Natural killer cell (primary cell): ENCODE measurements at places on chromosomes 2 and 18.
A peak's percentile ranks its signal among the peaks of the same experiment; 100 is the strongest.

DNA sequence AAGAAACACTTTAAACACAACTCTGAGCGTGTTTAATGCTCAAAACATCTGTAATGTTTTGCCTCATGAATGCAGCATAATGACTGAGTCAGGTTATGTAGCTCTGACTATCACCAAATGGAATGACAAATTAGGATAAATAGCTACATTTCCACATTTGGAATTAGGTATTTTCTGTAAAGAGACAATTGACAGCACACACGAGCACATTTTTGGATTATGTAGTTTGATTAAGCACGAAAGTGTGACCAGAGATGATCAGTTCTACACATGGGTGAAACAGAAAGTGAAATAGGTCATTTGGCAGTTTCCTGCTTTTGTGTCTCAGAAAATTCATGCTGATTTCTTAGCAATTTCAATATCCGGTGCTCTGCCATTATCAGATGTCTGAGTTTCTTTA lies 29.0 kb downstream of the LPIN1 start:
- H3K36me3 ChIP-seq: peaks cover 45% of the 10 kb centered on the region
- no peaks in the 10 kb centered on the region for H3K27me3 ChIP-seq
- H3K27ac ChIP-seq: peak overlapping the region; percentile 76
- no peak overlapping the region for H3K4me3 ChIP-seq
- peak; percentile 73 for DNase-seq
- H3K4me1 ChIP-seq: peaks cover 34% of the 10 kb centered on the region

DNA sequence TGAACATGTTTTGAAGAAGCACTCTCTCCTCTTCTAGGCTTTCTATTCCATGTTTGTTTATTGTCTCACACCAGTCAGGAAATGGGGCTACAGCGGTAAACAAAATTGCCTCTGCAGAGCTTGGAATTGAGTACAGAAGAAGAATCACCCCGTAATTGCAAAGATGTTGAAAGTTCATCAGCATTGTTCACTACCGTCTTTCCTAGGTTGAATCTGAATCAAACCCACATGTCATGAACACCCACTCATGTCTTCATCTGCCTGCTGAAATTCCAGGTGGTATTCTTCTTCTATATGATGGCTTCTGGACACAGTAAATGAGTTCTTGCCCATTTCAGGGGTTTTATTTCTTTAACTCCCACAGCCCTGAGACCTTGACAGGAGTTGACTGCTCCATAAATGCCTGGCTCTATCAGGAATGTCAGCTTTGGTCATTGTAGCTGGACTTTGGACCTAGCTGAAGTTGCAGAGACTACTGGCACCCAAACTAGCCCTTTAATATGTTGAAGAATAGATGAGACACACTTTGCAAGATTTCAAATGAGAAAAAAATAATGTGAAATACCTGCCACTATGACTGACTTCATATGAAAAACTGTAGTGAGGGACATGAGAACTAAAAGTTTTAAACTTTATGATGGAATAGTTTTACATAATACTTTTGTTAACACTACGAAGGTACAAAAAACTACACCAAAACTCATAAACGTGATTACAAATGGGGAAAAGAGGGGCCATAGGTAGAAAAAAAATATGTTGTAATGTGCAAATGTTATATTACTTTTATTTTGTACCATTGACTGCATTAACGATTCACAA lies 1235.3 kb upstream of the ZEB2 start:
- no peak for DNase-seq
- H3K27me3 ChIP-seq: no peaks in the 10 kb centered on the region
- no peaks in the 10 kb centered on the region for H3K36me3 ChIP-seq

- H3K4me3 ChIP-seq: no peak overlapping the region
- DNase-seq: no peak
- H3K4me1 ChIP-seq: peaks cover 4% of the 10 kb centered on the region
- no peak overlapping the region for H3K27ac ChIP-seq
- H3K36me3 ChIP-seq: no peaks in the 10 kb centered on the region
Observed at GRCh38 chr2:241771286-241772062, 5.1 kb upstream of the GAL3ST2 start.

DNA sequence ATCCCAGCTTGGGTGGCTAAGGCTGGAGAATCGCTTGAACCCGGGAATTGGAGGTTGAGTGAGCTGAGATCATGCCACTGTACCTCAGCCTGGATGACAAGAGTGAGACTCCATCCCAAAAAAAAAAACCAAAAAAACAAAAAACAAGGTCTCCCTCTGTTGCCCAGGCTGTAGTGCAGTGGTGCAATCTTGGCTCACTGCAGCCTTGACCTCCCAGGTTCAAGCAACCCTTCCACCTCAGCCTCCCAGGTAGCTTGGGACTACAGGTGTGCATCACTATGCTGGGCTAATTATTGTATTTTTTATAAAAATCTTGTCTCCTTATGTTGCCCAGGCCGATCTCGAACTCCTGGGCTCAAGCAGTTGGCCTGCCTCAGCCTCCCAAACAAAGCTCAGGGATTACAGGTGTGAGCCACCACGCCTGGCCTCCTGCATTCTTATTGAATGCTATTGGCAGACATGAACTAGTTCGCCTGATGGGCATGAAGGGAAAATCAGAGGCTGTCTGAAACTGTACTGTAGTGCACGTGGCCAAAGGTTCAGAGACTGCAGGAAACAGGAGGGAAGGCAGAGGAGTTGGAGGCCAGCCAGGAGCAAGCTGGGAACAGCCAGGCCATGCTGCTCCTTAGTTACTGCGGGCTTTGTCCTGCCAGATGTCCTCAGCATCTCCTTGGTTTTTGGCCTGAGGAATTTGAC lies 16.0 kb upstream of the ASXL2 start:
- H3K4me3 ChIP-seq: no peak overlapping the region
- no peak for DNase-seq
- H3K36me3 ChIP-seq: no peaks in the 10 kb centered on the region
- H3K4me1 ChIP-seq: no peaks in the 10 kb centered on the region
- H3K27ac ChIP-seq: no peak overlapping the region

- no peaks in the 10 kb centered on the region for H3K4me1 ChIP-seq
- no peaks in the 10 kb centered on the region for H3K27me3 ChIP-seq
- DNase-seq: no peak
- no peak overlapping the region for H3K4me3 ChIP-seq
- H3K36me3 ChIP-seq: no peaks in the 10 kb centered on the region
Observed at GRCh38 chr2:98372121-98372520, 25.9 kb downstream of the CNGA3 start.

DNA sequence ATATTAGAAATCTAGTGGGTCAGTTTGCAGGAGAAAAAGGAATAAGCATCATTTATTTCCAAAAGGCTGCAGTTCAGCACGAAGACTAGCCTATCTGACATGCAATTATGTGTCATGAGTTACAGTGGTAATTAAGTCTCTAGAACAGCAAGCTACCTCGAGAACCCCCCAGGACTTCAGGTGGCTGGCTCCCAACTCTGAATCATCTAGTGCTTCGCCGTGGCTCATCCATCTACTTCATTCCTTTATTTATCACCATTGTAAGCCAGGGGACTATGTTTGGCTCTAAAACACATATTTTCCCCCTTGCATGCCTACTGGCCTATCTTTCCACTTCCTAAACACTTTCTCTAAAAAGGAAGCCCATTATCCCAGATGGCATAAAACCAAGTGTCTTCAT lies 121.6 kb downstream of the TXNL1 start:
- DNase-seq: no peak
- H3K36me3 ChIP-seq: no peaks in the 10 kb centered on the region

GRCh38 chr18:44811572-44812125 lies 131.0 kb downstream of the SETBP1 start:
- H3K27ac ChIP-seq: no peak overlapping the region
- no peaks in the 10 kb centered on the region for H3K4me1 ChIP-seq
- no peaks in the 10 kb centered on the region for H3K27me3 ChIP-seq
- H3K36me3 ChIP-seq: no peaks in the 10 kb centered on the region

GRCh38 chr2:18297534-18298058 lies 262.9 kb downstream of the RDH14 start:
- H3K4me3 ChIP-seq: no peak overlapping the region
- DNase-seq: no peak
- no peaks in the 10 kb centered on the region for H3K4me1 ChIP-seq
- no peaks in the 10 kb centered on the region for H3K27me3 ChIP-seq
- no peaks in the 10 kb centered on the region for H3K36me3 ChIP-seq

DNA sequence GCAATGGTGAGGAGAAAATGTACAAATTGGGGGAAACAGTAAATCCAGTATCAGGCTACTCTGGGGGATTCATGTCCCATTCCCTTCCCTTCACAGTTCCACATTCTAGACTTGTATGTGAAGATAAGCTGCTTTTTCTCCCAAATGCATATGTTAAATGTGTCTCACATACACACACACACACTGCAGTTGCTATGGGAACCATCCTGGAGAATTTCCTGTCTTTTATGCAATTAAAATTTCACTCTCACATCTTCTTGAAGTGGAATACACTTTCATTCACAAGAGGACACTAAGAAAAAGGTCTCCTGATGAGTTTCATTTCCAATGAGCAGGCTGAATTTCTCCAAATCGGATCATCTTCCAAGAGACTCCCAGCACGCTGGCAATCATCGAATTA lies 366.0 kb downstream of the LRATD1 start:
- H3K27ac ChIP-seq: no peak overlapping the region
- no peaks in the 10 kb centered on the region for H3K4me1 ChIP-seq
- no peak overlapping the region for H3K4me3 ChIP-seq
- no peaks in the 10 kb centered on the region for H3K27me3 ChIP-seq
- no peaks in the 10 kb centered on the region for H3K36me3 ChIP-seq

- peaks cover 2% of the 10 kb centered on the region for H3K27me3 ChIP-seq
- H3K27ac ChIP-seq: no peak overlapping the region
- H3K4me3 ChIP-seq: no peak overlapping the region
- H3K4me1 ChIP-seq: no peaks in the 10 kb centered on the region
- no peaks in the 10 kb centered on the region for H3K36me3 ChIP-seq
Observed at GRCh38 chr18:50775207-50775606, 44.6 kb downstream of the MRO start.

GRCh38 chr18:6652098-6652497 lies 77.4 kb upstream of the ARHGAP28 start:
- H3K36me3 ChIP-seq: no peaks in the 10 kb centered on the region
- H3K4me1 ChIP-seq: no peaks in the 10 kb centered on the region
- no peaks in the 10 kb centered on the region for H3K27me3 ChIP-seq
- H3K4me3 ChIP-seq: no peak overlapping the region

- H3K4me3 ChIP-seq: no peak overlapping the region
- H3K36me3 ChIP-seq: no peaks in the 10 kb centered on the region
- peaks cover 11% of the 10 kb centered on the region for H3K4me1 ChIP-seq
- no peak overlapping the region for H3K27ac ChIP-seq
- no peaks in the 10 kb centered on the region for H3K27me3 ChIP-seq
- no peak for DNase-seq
Observed at GRCh38 chr2:47178341-47178740, 23.2 kb upstream of the STPG4 start.

GRCh38 chr2:233663911-233664310 lies 7.8 kb upstream of the UGT1A9 start:
- no peak overlapping the region for H3K4me3 ChIP-seq
- H3K27ac ChIP-seq: no peak overlapping the region
- H3K36me3 ChIP-seq: no peaks in the 10 kb centered on the region
- DNase-seq: no peak
- no peaks in the 10 kb centered on the region for H3K4me1 ChIP-seq

- H3K27me3 ChIP-seq: no peaks in the 10 kb centered on the region
- no peak for DNase-seq
- H3K4me1 ChIP-seq: no peaks in the 10 kb centered on the region
- no peak overlapping the region for H3K27ac ChIP-seq
Observed at GRCh38 chr2:195472501-195473234, 184.4 kb upstream of the SLC39A10 start.

DNA sequence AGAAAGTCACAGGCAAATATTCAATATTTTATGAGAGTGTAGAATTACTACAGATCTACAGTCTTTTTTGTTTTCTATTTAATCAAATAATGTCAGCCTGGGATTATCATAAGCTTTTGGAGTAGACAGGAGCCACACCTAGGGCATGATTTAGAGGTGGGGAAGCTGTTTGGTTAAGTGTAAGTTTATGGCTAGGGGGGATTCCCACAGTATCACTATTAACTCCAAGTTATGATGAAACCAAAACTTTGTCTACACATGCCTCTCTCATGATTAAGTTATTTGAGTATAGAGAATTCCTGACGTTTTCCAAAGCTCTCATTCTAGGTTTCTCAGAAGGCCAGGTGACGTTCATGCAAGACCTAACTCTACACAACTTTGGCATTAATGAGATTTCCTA lies 2.1 kb downstream of the SERPINB10 start:
- no peak overlapping the region for H3K4me3 ChIP-seq
- no peak overlapping the region for H3K27ac ChIP-seq
- peaks cover 2% of the 10 kb centered on the region for H3K27me3 ChIP-seq
- no peaks in the 10 kb centered on the region for H3K36me3 ChIP-seq

GRCh38 chr2:133817680-133818566 lies 249.7 kb upstream of the NCKAP5 start:
- DNase-seq: no peak
- no peak overlapping the region for H3K27ac ChIP-seq
- H3K36me3 ChIP-seq: no peaks in the 10 kb centered on the region
- H3K4me1 ChIP-seq: no peaks in the 10 kb centered on the region

DNA sequence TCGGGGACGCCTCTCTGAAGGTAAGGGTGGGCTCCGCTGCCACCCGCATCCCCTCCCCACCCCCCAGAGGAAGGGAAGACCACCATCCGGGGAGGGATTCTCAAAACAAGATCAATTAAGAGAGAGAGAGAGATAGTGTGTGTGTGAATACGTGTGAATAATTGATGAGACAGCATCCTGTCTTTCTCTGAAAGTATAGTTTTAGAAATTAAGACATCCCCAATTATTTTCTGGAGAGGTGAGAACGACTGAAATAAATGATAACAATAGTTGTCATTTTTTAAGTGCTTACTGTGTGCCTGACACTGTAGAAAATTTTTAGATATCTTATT lies 751 bp downstream of the IL18R1 start:
- H3K4me3 ChIP-seq: peak overlapping the region; percentile 98
- H3K4me1 ChIP-seq: peaks cover 32% of the 10 kb centered on the region
- no peaks in the 10 kb centered on the region for H3K36me3 ChIP-seq
- no peak for DNase-seq
- H3K27ac ChIP-seq: peak overlapping the region; percentile 94

DNA sequence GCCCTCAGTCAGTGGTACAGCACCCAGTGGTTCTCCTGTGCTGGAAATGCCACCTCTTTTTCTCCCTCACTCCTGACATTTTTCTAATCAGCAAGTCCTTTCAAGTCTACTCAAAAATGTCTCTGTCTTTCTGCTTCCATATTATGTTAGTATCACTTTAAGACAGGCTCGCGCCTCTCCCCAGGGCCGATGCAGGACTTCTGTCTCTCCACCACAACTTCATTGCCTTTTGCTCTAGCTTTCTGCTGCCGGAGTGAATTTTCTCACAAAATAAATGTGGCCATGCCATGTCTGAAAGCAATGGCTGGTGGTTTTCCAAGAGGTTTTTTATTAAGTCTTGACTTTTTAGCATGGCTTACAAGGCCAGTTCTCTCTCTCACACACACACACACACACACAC lies 73.6 kb downstream of the AOX1 start:
- no peaks in the 10 kb centered on the region for H3K4me1 ChIP-seq
- H3K27me3 ChIP-seq: no peaks in the 10 kb centered on the region
- H3K4me3 ChIP-seq: no peak overlapping the region
- H3K36me3 ChIP-seq: no peaks in the 10 kb centered on the region
- no peak for DNase-seq
- H3K27ac ChIP-seq: no peak overlapping the region

- H3K27me3 ChIP-seq: no peaks in the 10 kb centered on the region
- H3K36me3 ChIP-seq: no peaks in the 10 kb centered on the region
- H3K4me1 ChIP-seq: peaks cover 4% of the 10 kb centered on the region
Observed at GRCh38 chr2:119232666-119232993, 9.0 kb downstream of the STEAP3 start.

- no peaks in the 10 kb centered on the region for H3K36me3 ChIP-seq
- no peaks in the 10 kb centered on the region for H3K4me1 ChIP-seq
- H3K4me3 ChIP-seq: no peak overlapping the region
- DNase-seq: no peak
Observed at GRCh38 chr2:23441414-23441813, 56.4 kb downstream of the KLHL29 start.
